Upper lobe of left lung (tissue), 6 donors: ENCODE measurements at places on chromosomes 11 and 22. TPM values are rescaled to one million over a fixed set of nuclear protein-coding genes. Genes with fewer than 3 reads are reported as not detected.
A peak's percentile ranks its signal among the peaks of the same experiment; 100 is the strongest.

Gene CDHR5
- not detected for total RNA-seq

Gene RAB36
- total RNA-seq = 8.4 TPM

Gene C22orf15
- total RNA-seq = 3.5 TPM

Gene USP28
- total RNA-seq = 16.1 TPM

Gene IL10RA
- 39.2 TPM for total RNA-seq

Gene C11orf42
- total RNA-seq = not detected

Gene ZNF280A
- total RNA-seq = not detected

Gene WNT7B
- total RNA-seq = 6.4 TPM

Gene PGR
- total RNA-seq = 1.2 TPM

Gene MAP6
- 8.2 TPM for total RNA-seq

Gene P2RX6
- total RNA-seq = 0.55 TPM

Gene PHOX2A
- total RNA-seq = not detected

Gene RASGRP2
- total RNA-seq = 62.8 TPM

DNA sequence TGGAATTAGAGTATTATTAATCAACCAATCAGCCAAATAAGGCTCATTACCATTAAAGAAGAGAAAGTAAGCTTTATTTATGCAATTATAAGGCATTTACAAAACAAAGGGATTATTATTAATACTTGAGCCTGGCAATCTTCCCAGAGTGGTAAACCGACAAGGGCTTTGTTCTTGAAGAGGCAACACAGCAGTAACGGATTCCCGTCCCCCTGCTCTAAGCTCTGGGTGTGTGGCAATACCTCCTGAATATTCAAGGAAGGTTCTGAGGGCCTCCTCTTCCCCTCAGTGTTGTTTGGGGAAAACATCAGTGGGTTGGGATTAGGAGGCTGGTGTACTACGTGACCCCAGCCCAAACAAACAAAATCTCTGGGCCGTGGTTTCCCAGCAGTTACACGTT is 176.5 kb downstream of the TENM4 start:
- H3K36me3 ChIP-seq = no peaks in the 10 kb centered on the region
- no peaks in the 10 kb centered on the region for H3K27me3 ChIP-seq
- DNase-seq = no peak
- no peaks in the 10 kb centered on the region for H3K4me1 ChIP-seq
- H3K4me3 ChIP-seq = no peak overlapping the region

GRCh38 chr11:126076641-126077040 is 14.0 kb upstream of the CDON start:
- no peak overlapping the region for H3K4me3 ChIP-seq
- no peak for DNase-seq
- no peaks in the 10 kb centered on the region for H3K4me1 ChIP-seq
- no peaks in the 10 kb centered on the region for H3K27me3 ChIP-seq
- no peak overlapping the region for H3K27ac ChIP-seq
- no peaks in the 10 kb centered on the region for H3K36me3 ChIP-seq

DNA sequence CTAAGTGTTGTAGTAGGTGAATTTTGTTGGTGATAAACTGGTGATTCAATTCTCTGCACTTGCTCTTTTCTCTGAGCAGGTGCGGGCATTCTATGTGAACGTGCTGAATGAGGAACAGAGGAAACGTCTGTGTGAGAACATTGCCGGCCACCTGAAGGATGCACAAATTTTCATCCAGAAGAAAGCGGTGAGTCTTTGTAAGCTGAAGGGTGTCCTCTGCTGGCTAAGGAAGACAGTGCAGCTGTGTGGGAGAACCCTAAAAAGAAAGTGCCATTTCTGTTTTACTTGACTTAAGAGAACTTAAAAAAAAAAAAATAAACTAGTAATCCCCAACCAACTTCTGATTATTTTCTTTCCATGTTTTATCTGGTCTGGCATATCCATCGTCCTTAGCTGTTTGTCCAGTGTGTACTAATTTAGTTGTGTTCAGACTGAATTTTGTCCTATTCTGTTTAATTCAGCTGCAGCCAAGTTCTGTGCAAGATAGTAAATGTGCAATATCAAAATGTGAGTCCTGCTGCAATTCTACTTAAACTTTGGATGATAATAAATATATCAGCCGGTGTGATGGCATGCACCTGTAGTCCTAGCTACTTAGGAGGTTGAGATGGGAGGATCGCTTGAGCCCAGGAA is 29.6 kb downstream of the CAT start:
- H3K27ac ChIP-seq = no peak overlapping the region
- H3K27me3 ChIP-seq = no peaks in the 10 kb centered on the region
- DNase-seq = peak; percentile 31
- H3K4me1 ChIP-seq = no peaks in the 10 kb centered on the region

- peaks cover 40% of the 10 kb centered on the region for H3K4me1 ChIP-seq
- peak; percentile 86 for DNase-seq
- peak overlapping the region; percentile 95 for H3K27ac ChIP-seq
Measured at GRCh38 chr11:75351791-75352587, 528 bp upstream of the ARRB1 start.

DNA sequence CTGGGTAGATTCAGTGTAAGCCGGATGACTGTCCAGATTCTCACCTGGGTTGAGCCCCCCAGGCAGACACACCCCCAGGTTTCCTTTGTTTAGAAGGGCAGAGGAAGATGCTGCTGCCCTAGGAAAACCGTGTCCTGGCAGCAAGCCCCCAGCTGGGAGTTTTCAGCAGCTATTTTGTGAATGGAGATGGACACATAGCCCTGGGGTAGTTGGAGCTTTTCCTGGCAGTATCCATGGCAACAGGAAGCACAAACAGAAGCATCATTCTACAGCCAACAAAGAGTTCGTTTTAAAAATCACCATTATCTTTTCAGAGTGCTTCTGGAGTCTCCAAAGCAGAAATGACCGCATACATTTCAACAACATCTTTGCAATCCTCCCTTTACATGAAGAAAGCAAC is 245.5 kb downstream of the BRD1 start:
- no peaks in the 10 kb centered on the region for H3K36me3 ChIP-seq
- H3K4me1 ChIP-seq = no peaks in the 10 kb centered on the region
- H3K27me3 ChIP-seq = no peaks in the 10 kb centered on the region
- H3K4me3 ChIP-seq = no peak overlapping the region

GRCh38 chr11:95922536-95923438 is 1.1 kb downstream of the MTMR2 start:
- no peak for DNase-seq
- peak overlapping the region; percentile 86 for H3K27ac ChIP-seq
- no peaks in the 10 kb centered on the region for H3K36me3 ChIP-seq
- peak overlapping the region; percentile 73 for H3K4me3 ChIP-seq

DNA sequence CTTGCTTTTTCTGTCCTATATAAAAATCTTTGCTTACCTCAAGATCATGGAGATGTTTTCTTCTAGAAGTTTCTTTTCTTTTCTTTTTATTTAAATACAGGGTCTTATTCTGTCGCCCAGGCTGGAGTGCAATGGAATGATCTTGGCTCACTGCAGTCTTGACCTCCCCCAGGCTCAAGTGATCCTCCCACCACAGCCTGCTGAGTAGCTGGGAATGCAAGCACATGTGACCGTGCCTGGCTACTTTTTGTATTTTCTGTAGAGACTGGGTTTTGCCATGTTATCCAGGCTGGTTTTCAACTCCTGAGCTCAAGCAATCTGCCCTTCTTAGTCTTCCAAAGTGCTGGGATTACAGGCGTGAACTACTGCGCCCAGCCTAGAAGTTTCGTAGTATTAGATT is 45.3 kb downstream of the USP35 start:
- H3K36me3 ChIP-seq = no peaks in the 10 kb centered on the region
- peaks cover 15% of the 10 kb centered on the region for H3K4me1 ChIP-seq
- DNase-seq = no peak
- H3K27me3 ChIP-seq = no peaks in the 10 kb centered on the region

DNA sequence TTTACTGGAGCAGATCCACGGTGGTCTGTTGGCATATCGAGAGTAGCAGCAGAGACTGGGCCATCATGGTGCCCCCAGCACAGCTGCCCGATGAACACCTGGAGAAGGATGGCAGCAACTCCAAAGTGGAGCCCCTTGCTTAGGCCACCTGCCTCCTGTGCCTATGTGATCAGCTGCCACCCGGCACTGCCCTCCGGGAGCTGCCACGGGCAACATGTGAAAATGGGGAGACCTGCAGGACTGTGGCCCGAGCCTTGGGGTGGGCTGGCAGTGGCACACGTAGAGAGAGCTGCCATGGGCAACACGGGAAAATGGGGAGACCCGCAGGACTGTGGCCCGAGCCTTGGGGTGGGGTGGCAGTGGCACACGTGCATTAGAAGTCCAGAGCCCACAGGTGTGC is 3.1 kb downstream of the FXYD2 start:
- H3K4me3 ChIP-seq = no peak overlapping the region
- H3K27ac ChIP-seq = no peak overlapping the region
- no peaks in the 10 kb centered on the region for H3K36me3 ChIP-seq
- H3K4me1 ChIP-seq = peaks cover 49% of the 10 kb centered on the region

GRCh38 chr22:37337204-37337943 is 55.1 kb downstream of the CYTH4 start:
- H3K27me3 ChIP-seq = peaks cover 9% of the 10 kb centered on the region
- no peak overlapping the region for H3K4me3 ChIP-seq
- no peaks in the 10 kb centered on the region for H3K36me3 ChIP-seq
- no peak overlapping the region for H3K27ac ChIP-seq
- no peaks in the 10 kb centered on the region for H3K4me1 ChIP-seq
- no peak for DNase-seq

- H3K4me3 ChIP-seq = peak overlapping the region; percentile 91
- H3K27me3 ChIP-seq = no peaks in the 10 kb centered on the region
- H3K4me1 ChIP-seq = peaks cover 53% of the 10 kb centered on the region
Measured at GRCh38 chr11:67468056-67468455, 995 bp downstream of the TMEM134 start.

DNA sequence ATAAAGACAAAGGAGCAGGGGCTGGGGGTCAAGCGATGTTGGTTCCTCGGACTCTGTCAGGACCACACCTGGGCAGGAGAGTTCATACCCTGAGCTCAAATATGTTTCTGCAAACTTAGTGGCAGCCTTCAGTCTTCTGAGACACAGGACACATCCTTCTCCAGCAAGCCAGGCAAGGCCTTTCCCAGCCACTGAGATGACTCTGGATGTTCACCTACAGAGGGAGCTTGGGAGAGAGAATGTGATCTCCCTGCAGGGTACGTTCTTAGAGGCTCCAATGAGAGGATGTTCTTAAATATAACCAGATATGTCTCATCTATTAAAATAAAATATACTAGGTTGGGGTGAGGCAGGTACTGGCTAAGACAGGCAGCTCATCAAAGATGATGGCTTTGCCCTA is 461.5 kb downstream of the OPCML start:
- H3K4me1 ChIP-seq = no peaks in the 10 kb centered on the region
- no peak for DNase-seq
- H3K27ac ChIP-seq = no peak overlapping the region

DNA sequence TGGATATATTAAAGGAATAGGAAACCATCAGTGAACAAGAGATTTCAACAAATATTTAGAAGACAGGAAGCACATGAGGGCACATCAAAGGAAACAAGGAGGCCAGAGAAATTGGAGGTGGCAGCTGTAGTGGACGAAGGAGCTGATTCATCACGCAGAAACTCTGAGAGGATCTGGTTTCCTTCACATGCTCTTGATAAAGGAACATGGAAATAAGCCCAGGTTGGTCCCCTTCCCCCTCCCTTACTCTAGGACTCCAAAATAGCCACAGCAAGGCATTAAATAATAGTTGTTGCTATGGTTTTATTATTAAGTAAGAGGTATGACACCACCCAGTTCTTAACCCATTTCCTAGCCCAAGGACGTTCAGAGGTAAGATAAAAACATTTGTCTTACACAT is 11.3 kb downstream of the IZUMO1R start:
- no peaks in the 10 kb centered on the region for H3K4me1 ChIP-seq
- H3K36me3 ChIP-seq = no peaks in the 10 kb centered on the region
- DNase-seq = no peak
- no peak overlapping the region for H3K27ac ChIP-seq
- H3K27me3 ChIP-seq = no peaks in the 10 kb centered on the region

GRCh38 chr22:45799291-45799690 is 127.7 kb downstream of the ATXN10 start:
- H3K36me3 ChIP-seq = peaks cover 5% of the 10 kb centered on the region
- no peaks in the 10 kb centered on the region for H3K4me1 ChIP-seq
- H3K27me3 ChIP-seq = no peaks in the 10 kb centered on the region
- no peak for DNase-seq

- no peaks in the 10 kb centered on the region for H3K4me1 ChIP-seq
- no peaks in the 10 kb centered on the region for H3K27me3 ChIP-seq
- no peak overlapping the region for H3K4me3 ChIP-seq
Measured at GRCh38 chr22:34966980-34967565, 98.9 kb upstream of the ISX start.

DNA sequence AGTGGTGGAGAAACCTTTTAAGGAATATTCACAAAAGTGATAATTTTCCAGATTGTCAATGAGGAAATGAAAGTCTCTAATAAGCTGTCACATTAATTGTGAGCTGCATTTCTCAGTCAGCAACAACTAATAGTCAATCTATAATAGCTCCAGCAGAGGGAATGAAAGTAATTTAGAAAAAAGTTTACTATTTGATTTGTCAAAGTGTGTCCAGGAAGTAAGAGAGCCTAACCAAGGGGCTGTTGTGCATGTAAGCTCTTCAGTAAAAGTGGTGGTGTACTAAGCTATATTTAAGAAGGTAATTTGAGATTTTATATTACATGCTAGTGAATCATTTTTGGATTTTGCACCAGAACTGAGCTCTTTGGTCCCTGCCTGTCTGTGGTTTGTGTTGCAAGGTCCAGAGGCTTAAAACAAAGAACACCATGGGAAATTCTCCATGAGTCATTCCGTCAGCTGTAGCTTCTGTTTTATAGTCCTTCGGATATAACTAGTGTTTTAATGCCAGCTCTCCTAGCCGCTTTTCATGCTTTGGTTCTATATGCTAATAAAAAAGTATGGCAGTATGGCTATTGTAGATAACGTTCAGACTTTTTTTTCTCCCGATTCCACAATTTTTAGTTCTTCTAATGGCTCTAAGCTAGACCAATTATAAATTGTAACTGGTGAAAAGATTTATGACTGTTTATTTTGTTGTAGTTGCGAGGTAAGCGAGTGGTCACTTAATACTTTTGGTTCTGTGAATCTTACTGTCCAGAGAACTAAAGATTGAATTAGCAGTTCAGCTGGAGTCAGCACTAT is 64.6 kb downstream of the ARHGEF12 start:
- H3K4me1 ChIP-seq = peaks cover 25% of the 10 kb centered on the region
- H3K27ac ChIP-seq = peak overlapping the region; percentile 2
- no peaks in the 10 kb centered on the region for H3K36me3 ChIP-seq
- H3K27me3 ChIP-seq = no peaks in the 10 kb centered on the region

DNA sequence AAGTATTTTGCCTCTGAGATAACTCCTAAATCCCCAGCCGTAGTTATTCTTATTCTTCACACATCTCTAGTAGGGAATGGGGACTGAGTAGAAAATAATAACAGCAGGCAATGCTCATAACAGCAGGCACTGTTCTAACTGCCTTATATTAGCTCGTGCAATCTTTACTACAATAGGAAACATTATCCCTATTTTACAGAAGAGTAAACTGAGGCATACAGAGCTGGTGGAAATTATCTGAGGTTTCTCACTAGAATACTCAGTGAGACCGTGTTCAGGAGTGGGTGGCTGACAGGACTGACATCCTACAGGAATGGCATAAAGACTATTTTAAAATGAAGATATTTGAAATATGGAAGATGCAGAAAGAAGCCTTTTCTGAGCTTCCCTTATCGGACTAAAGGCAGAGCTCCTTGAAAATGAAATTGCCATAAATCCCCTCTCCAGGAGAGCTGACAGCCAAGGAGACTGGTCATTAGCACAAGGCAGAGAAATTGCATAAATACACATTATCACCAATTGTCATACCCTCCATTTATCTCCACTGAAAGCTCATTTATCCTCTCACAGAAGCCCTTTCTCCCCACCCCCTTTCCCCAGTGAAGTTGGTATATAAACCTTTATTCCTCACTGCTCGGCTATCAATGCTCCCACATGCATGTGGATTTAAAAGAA is 93.9 kb downstream of the RASSF10 start:
- no peaks in the 10 kb centered on the region for H3K36me3 ChIP-seq
- H3K27me3 ChIP-seq = no peaks in the 10 kb centered on the region
- no peak overlapping the region for H3K4me3 ChIP-seq
- H3K27ac ChIP-seq = no peak overlapping the region
- H3K4me1 ChIP-seq = peaks cover 13% of the 10 kb centered on the region
- no peak for DNase-seq
